Mucosa of gallbladder (tissue), 1 donor: ENCODE measurements at places on chromosomes 12 and 14.

DNA sequence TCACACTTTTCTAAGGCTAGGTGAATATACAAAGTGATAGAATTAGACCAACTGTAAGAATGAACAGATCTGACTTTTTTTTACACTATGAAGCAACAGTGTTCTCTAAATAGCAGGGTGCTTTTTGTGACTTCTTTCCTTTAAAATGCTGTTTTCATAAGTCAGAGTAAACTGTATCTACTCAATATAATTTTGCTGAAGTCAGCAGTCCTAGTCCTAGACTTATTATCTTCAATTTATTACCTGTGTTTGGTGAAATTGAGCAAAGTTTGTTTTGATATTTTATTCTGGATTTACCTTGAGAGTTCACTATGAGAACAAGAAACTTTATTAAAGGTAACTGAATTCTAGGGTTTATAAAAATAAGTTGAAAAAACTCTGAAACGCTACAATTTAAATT is 651.3 kb upstream of the MIS18BP1 start:
- no peak for DNase-seq

- no peak for DNase-seq
Observed at GRCh38 chr12:46158501-46158900, 110.3 kb downstream of the SLC38A1 start.

- no peak for DNase-seq
Observed at GRCh38 chr12:87603727-87604126, 425.5 kb downstream of the C12orf50 start.

- DNase-seq = no peak
Observed at GRCh38 chr12:8917751-8918150, 3.4 kb downstream of the PHC1 start.

DNA sequence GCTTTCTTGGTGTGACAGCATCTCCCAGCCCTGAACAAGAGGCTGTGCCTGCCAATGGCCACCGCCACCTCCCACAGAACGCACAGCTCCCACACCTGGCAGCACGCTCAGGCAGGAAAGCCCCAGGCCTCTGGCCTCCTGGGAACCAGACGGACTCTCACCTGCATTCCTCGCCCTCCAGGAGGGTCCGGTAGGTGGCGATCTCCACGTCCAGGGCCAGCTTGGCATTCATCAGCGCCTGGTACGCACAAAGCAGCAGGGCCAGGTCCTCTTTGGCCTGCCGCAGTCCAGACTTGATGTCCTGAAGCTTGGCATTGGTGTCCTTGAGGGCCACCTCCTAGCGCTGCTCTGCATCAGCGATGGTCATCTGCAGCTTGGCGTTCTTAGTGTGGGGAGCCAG is 12.1 kb upstream of the KRT77 start:
- DNase-seq = no peak

- DNase-seq = no peak
Observed at GRCh38 chr12:54527631-54527929, 21.8 kb upstream of the PDE1B start.

DNA sequence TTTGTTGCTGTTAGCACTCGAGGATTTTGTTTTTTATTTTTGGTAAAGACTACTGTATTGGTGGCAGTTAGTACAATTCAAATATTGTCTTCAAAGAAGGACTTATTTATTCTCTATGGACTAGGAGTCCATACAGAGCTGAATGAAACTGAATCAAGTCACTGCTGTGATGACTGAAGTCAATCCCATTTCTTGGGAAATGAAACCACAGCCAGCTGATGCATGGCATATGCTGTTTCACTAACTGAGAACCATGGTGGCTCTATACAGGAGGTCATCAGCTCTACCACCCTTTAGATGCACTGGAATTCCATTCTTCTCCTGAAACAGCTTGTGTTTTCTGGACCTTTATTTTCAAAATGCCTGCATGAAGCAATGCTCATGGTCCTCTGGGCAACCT is 22.2 kb downstream of the VTI1B start:
- DNase-seq = no peak

DNA sequence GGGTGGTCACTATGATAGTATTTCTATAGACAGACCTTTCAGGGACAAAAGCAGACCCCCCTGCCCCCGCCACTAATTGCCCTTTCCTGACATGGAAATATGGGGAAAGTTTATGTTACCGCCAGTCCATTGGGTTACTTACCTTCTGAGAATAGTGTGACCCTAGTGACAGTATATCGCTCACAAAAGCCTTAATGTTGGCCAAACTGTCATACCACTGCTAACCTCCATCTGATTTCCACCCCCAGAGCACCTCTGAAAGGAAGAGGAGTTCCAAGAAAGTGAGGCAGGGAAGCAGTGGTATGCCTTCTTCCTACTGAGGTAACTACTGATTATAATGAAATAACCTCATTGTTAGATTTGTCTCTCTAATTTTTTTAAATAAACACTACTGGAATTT is 67.5 kb upstream of the CCDC91 start:
- no peak for DNase-seq

DNA sequence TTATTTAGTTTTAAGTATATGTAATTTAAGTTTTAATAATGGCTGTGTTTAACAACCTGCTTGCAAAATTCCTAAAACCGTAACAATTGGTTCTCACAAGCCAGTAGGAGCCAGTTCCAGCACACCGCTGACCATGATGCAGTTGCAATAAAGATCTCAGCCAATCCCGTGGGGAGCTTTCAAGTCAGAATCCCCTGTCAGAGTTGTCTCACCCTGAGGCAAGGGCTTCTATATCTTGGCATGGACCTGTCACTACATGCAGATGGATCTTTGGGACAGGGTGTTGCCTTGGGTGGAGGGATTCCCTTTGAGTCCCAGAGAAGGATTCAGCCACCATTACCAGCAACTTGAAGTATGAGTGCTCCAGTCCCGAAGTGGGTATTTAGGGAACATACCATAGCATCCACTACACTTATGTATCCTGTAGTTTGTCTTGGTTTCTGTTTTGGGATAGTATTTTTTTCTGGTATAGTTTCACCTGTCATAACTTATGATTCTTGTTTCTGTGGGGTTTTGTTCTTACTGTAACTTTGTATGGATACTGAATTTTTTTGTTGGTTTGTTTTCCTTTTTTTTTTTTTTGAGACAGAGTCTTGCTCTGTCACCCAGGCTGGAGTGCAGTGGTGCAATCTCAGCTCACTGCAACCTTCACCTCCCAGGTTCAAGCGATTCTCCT is 30.1 kb upstream of the LIMA1 start:
- no peak for DNase-seq

GRCh38 chr12:4346931-4347330 is 25.9 kb downstream of the TIGAR start:
- DNase-seq = no peak

DNA sequence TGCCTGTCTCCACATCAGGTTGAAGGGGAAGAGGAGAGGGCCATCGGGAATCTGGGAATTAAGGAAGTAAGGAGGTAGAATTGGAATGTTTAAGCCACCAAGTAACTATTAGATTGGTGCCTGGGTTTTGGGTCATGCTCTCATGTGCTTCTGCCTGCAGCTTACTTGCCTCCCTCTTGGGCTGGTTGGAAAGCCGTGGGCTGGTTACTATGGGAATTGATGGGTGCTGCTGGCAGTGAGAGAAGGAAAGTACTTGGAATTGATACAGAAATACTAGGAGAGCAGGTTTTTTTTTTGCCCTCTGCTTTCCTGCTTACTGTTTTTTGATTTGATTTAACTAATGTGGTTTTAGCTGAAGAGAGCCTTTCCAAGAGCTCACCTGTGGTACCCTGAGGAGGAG is 493.5 kb upstream of the RGS6 start:
- DNase-seq = no peak

DNA sequence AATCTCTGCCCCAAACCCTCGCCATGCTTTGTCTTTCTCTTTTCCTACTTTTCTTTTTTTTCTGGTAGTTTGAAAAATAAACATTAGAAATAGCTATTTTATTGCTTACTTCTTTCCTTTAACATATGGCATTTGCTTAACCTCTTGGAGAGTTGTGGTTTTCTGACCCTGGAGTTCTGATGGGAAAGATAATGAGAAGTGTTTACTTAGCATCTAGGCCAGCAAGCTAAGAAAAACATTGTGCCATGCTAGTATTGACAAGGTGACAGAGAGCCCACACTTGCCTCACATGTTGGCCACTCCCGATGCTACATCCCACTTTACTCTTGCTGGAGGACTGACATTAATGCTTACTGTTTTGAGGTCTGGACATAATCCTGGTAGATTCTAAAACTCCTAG is 886.2 kb downstream of the DIO2 start:
- DNase-seq = peak; percentile 14

DNA sequence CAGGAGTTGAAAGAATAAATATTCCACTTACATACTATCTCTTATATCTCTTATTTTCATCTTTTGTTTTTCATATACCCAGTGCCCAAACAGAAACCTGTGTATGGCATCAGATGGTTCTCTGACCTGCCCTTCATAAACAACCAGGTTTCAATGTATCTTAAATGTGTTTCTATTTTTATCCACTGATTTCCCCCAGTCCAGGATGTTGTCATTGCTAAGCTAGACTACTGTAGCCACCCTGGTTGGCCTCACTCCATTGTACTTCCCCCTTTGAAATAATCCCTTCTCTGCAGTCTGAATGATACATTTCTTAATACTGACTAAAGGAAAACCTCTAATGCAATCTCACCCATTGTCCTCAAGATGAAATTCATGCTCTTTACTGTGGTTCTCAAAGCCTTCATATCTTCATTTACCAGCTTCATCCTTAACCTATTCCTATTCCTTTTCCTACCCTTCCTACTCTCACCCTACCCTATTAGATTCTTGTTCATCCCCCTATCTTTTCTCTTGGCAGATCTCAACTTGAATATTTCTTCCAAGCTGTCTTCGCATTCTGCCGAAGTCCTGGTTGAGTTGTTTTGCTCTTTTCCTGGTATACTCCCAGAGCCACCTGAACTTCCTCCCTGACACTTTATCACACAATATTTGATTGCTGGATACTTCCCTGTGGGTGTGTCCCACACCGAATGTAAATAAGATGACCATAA is 312.4 kb downstream of the FOXG1 start:
- DNase-seq = no peak

DNA sequence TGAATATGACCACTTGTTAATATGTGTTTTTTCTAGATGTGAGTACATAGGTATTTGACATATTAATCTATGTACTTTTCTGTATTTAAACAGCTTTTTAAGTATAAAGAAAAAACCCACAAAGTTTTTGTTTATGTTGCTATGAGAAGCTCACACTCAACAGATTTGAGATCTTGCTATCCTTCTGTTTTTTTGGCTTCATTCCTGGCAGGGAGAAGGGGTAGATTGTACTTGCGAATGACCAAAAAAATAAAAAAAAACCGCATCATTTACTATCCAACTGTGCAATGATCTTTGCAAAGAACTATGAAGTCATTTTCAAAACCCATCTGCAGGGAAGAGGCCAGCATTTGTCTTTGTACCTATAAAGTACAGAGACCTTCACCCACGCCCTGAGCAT is 28.4 kb upstream of the TBX5 start:
- DNase-seq = no peak

GRCh38 chr14:92880851-92881250 is 42.1 kb upstream of the CHGA start:
- peak; percentile 40 for DNase-seq

DNA sequence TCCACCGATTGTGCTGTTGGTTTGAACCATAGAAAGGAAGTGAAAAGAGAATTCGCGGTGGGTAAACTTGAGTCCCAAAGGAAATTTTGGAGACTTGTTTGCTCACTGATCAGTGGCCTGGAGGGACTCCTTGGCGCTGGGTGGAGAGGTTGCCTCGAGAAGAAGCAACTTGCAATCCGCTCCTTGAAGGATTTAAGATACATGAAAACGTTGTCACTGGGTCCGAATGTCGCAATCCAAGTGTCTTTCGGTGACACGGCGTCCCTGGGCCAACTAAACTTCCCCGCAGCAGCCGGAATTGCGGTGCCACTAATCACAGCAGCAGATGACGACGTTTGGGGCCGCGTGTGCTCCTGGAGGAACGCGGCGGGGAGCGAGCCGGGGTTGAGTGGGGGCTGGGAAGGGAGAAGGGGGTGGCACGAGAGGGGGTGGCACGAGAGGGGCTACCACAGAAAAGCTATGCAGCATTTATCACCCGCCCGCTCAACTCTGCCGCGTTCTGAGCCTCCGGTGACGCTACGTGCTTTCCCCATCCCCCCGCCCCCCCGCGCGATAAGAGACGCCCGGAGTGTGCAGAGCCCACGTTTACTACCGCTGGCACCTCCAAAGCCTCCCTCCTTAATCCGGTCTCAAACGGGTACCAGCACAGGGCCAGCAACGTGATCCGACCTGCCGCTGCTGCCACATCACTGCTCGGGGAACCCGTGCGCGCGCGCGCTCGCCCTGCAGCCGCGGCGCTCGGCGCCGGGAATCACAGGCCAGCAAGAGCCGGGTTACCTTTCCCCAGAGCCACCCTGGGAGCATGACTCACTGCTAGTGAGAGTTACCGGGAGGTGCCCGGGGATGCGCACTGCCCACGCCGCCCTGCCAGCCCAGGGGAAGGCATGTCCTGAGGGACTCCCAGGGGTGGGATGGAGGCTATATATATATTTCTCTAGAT is 833 bp upstream of the BHLHE41 start:
- peak; percentile 82 for DNase-seq

DNA sequence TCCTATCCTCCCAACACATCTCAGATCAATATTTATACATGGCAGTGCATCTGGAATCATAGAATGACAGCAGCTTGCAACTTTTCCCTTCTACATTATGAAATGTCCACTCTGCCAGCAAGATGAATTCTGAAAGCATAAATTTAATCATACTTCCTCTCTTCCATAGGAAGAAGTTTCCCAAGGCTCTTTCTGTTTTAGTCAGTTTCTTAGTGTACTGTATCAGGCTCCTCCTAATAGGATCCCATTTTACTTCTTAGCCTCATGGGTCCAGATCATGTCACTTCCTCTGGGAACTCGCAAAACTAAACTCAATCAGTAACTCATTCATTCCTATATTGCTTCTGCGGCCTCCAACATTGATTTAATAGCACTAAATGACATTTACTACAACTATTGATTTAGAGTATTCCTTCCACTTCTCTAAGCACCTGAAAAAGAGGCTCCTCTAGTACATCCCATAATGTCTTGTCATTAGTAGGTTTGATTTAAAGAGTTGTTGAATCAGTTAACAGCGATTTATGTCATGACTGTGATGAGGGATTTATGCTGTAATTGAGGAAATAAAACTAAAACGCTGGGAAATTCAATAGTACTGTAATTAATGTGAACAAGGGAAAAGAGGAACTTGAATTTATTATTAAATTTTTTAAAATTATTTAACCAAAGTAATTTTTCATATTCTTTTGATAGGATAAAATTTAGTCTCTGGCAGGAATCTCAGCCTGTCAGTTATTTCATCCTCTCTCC is 4.0 kb downstream of the CLEC1A start:
- DNase-seq = no peak

DNA sequence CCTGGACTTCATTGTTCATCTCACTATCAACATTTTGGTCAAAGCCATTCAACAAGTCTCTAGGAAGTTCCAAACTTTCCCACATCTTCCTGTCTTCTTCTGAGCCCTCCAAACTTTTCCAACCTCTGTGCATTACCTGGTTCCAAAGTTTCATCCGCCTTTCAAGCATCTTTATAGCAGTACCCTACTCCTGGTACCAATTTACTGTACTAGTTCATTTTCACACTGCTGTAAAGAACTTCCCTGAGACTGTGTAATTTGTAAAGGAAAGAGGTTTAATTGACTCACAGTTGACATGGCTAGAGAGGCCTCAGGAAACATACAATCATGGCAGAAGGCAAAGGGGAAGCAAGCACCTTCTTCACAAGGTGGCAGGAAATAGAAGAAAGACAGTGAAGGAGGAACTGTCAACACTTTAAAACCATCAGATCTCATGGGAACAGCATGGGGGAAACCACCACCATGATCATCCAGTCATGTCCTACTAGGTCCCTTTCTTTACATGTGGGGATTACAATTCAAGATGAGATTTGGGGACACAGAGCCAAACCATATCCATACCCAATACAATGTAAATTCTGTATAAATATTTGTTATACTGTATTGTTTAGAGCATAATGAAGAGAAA is 109.7 kb downstream of the C12orf75 start:
- DNase-seq = no peak
